ENCODE measurements at places on chromosomes 6 and 20.

DNA sequence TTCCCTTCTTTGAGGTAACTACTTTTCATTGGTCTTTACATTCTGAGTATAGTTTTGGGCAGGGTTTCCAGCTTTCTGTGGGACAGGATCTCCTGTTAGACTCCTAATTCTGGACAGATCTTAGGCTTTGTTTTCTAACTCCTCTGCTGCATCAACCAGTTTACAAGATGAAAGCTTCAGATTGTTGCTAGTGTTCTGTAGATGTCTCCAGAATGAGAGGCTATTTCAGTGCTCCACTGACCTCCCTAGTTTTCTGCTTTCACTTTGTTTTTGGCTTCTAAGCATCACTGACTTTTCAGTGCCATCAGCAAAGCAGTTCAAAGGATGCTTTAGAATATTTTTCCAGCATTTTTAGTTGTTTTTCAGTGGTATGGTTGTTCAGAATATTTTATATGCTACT is 101.4 kb downstream of the LIN28B start:
- DNase-seq, result no peak

GRCh38 chr6:16903470-16903869 is 142.2 kb upstream of the ATXN1 start:
- DNase-seq, result no peak

DNA sequence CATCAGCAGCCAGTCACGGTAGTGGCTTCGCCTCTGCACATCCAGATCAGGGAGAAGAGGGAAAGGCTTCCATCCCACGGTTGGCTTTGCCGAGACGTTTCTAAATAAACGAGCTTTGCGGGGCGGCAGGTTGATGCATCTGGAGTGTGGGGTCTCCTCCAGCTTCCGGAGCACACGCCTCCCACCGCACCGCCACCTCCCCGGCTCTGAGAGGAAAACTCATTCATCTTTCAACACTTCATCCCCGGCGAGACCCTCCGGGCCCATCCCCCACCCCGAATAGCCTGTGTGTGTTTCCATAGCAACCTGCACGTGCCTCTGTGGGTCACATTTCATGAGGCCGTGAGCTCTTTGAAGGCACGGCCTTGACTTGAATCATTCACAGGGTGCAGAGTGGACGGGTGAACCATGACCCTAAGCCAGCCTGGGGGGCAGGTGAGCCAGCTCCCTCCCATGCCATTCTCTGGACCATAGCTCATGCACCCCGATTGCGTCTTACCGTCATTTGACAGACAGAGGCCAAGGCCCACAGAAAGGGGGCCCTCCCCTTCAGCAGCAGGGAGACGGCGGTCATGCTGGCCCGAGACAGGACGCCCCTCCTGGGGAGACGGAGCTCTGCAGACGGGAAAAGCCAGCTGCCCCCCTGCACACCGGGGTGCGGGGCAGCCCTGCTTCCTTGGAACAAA is 16.2 kb upstream of the CHRNA4 start:
- no peak for DNase-seq

DNA sequence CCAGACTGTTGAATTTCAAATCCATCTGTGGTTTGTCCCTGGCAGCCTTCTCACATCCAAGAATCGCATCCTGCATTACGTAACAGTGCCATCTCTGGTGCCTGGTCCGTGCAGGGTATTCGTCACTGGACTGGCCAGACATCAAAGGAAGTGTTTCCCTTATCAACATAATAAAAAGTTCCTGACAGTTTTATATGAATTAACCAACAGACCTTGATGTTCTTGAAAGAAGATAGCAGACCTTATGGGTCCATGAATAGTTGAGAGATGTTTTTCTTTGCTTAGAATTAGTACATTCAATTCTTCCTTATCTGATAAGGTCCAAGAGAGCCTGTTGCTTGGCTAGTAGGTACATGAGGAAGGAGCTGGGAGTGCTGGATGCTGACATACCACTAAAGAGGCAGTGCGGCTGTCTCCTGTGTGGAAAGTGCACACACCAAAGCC is 77.6 kb downstream of the PHACTR2 start:
- DNase-seq, result no peak

GRCh38 chr6:170125456-170126300 is 165.2 kb downstream of the DLL1 start:
- DNase-seq, result no peak

DNA sequence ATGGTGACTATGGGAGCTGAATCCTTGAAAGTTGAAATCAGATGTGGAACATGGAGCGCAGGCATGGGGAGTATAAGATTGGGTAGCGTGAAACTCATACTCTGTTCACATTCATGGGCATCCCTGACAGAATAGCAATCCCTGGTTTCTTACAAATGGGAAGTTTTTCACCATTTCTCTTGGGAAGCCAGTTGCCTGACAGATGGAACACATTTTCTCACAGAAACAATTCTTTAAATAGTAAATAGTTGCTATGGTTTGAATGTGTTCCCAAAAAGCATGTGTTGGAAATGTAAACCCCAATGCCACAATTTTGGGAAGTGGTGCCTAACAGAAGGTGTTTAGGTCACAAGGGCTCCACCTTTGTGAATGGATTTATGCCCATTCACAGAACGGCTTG is 262.8 kb upstream of the HS3ST5 start:
- DNase-seq, result no peak

Measured in central memory CD4-positive, alpha-beta T cell (primary cell).